ENCODE measurements at places on chromosomes 4 and X. TPM values are rescaled to one million over a fixed set of nuclear protein-coding genes. Genes with fewer than 3 reads are reported as not detected.

GRCh38 chrX:39242187-39242586, 440.9 kb downstream of the MID1IP1 start:
- no peak overlapping the region for H3K4me3 ChIP-seq
- no peaks in the 10 kb centered on the region for H3K4me1 ChIP-seq
- H3K27me3 ChIP-seq: no peaks in the 10 kb centered on the region

DNA sequence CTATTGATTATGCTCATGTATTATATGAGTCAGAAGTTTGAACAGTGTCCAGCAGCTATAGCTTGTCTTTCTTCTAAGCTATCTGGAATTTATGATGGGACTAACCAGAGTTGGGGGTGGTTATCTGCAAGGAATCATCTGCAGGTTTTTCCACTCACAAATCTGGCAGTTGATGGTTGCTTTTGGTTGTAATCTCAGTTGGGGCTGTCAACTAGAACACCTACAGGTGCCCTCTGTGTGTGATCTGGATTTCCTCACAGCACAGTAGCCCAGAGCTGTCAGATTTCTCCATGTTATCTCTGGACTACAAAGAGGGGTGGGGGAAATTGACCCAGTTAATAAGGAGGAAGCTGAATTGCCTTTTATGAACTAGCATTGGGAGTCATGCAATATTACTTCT, 51.4 kb upstream of the MAP9 start:
- H3K4me1 ChIP-seq: no peaks in the 10 kb centered on the region
- DNase-seq: no peak
- H3K27me3 ChIP-seq: no peaks in the 10 kb centered on the region

DNA sequence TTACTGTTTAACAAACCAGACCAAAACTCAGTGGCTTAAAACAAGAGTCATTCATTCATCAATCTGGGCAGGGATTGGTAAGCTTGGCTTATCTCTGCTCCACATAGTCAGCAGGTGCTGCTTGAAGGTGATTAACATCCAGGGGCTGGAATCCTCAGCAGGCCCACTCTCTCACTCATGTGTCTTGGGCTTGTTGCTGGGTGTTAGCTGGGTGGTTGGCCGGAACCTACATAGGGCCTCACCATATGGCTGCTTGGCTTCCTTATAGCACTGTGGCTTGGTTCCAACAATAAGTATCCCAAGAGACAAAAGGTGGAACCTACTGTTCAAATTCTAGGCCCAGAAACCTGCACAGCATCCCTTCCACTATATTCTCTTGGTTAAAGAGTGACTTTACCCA, 125.0 kb downstream of the RASGEF1B start:
- H3K4me1 ChIP-seq: no peaks in the 10 kb centered on the region
- no peaks in the 10 kb centered on the region for H3K36me3 ChIP-seq
- no peaks in the 10 kb centered on the region for H3K27me3 ChIP-seq
- H3K4me3 ChIP-seq: no peak overlapping the region

DNA sequence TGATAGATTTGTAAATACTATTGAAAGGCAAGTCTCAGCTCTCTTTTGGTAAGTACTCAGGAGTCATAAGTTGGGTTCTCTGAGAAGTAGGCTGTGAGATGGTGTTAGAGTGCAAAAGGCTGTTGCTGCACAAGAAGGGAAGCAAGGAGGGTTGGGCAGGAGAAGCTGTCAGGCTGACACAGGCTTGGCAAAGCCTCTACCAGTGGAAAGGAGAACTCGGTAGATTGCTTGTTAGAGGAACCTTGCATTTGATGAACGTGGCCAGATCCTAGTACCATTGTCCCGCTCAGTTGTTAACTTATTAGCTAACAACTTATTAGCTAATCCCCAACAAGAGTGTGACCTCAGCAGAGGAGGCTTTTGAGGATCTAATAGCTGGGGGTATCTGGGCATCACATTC, 449.3 kb upstream of the BOD1L1 start:
- DNase-seq: no peak
- H3K4me3 ChIP-seq: no peak overlapping the region

DNA sequence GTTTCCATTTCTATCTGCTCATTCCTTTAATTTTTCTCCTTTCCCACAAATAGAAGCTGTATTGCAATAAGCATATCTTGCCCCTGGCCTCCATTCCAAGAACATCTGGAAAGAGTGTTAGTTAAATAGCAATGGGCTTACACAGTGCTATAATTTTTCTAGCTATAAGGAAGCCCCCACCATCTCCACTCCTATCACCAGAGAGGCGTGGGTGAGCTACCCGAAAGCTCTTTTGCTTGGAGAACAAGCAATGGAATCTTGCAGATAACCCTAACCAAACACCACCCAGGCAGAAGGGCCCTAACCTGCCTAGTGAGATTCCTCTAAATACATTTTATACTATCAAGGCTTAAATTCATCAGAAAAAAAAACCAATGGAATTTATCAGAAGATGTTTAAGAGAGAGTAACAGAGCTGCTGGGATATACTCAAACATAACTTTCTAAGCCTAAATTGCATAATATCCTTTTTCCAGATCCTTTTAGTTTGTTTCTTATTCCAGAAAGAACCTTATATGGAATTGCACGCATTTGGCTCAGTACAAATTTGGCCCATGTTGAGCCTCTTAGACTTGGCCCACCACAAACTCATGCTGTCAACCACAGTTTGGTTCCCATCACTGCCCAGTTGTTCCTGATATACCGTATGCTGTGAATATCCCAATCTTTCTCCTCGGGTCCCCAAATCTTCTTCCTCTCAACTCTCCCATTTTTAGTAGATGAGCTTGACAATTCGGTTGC, 91.6 kb upstream of the PLAC1 start:
- no peaks in the 10 kb centered on the region for H3K4me1 ChIP-seq
- H3K4me3 ChIP-seq: no peak overlapping the region
- H3K27me3 ChIP-seq: peaks cover 10% of the 10 kb centered on the region
- no peak for DNase-seq

- no peaks in the 10 kb centered on the region for H3K27me3 ChIP-seq
- no peaks in the 10 kb centered on the region for H3K4me1 ChIP-seq
- H3K27ac ChIP-seq: no peak overlapping the region
- no peak overlapping the region for H3K4me3 ChIP-seq
- no peak for DNase-seq
Measured at GRCh38 chrX:12366440-12366839, 228.2 kb downstream of the FRMPD4 start.

- H3K27me3 ChIP-seq: no peaks in the 10 kb centered on the region
- no peaks in the 10 kb centered on the region for H3K36me3 ChIP-seq
- H3K4me3 ChIP-seq: no peak overlapping the region
Measured at GRCh38 chr4:7734651-7735260, 204.9 kb downstream of the AFAP1 start.

- H3K36me3 ChIP-seq: peaks cover 20% of the 10 kb centered on the region
- peaks cover 24% of the 10 kb centered on the region for H3K4me1 ChIP-seq
- peak overlapping the region; percentile 86 for H3K4me3 ChIP-seq
- DNase-seq: no peak
Measured at GRCh38 chr4:118849867-118850487, 14.1 kb upstream of the SEC24D start.

GRCh38 chrX:15882704-15883539, 28.3 kb upstream of the AP1S2 start:
- DNase-seq: no peak
- no peaks in the 10 kb centered on the region for H3K27me3 ChIP-seq
- no peak overlapping the region for H3K27ac ChIP-seq
- H3K36me3 ChIP-seq: peaks cover 1% of the 10 kb centered on the region

Gene FHIP1A
- not detected for total RNA-seq

Gene SLC38A5
- 88.0 TPM for total RNA-seq

Gene F8A2
- total RNA-seq: not detected

Gene CXCL1
- total RNA-seq: not detected

Gene RADX
- total RNA-seq: 3.6 TPM

Gene EGF
- not detected for total RNA-seq

All from activated CD8-positive, alpha-beta T cell treated with anti-CD3 and anti-CD28 coated beads, Interleukin-2, amount 10 ng/mL, durations not matched to agents 7 days and 5 days (primary cell).